ENCODE measurements at places on chromosomes 1 and 21.

- no peak for DNase-seq
Measured at GRCh38 chr21:28588997-28589396, 403.7 kb downstream of the LTN1 start.

- peak; percentile 48 for DNase-seq
Measured at GRCh38 chr1:117594261-117594990, 11.4 kb upstream of the TENT5C start.

DNA sequence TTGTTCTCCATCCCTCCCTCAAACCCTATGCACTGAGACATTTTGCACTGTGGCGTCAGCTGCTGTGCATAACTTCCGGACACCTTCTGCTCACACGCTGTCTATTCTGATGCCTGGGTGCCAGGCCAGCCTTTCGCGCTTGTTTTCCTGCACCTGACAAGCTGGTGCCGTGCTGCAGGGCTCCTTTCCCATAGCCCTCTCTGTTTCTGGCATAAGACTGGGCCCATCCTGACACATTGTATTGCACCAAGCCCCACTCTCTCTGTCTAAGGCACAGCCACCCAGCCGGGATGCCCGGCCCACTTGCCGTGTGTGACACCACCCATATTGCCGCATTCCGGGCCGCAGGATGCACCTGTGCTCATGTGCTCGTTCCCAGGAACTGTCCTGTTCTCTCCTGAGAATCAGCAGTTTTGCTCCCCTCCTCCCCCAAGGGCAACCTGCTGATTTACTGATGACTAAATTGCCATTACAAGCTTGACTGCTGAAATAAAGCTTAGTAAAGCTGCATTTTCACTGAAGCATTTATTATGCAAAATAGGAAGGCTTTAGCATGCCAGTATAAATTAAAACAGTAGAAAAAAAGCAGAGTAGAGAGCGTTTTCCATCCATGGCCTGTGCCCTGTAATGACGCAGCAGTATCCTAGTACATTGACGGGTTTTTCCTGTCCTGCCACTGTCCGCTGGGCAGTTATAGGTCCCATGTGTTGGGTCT lies 88.0 kb downstream of the CD247 start:
- no peak for DNase-seq

GRCh38 chr1:178490967-178491366 lies 5.8 kb downstream of the CLEC20A start:
- DNase-seq = no peak

DNA sequence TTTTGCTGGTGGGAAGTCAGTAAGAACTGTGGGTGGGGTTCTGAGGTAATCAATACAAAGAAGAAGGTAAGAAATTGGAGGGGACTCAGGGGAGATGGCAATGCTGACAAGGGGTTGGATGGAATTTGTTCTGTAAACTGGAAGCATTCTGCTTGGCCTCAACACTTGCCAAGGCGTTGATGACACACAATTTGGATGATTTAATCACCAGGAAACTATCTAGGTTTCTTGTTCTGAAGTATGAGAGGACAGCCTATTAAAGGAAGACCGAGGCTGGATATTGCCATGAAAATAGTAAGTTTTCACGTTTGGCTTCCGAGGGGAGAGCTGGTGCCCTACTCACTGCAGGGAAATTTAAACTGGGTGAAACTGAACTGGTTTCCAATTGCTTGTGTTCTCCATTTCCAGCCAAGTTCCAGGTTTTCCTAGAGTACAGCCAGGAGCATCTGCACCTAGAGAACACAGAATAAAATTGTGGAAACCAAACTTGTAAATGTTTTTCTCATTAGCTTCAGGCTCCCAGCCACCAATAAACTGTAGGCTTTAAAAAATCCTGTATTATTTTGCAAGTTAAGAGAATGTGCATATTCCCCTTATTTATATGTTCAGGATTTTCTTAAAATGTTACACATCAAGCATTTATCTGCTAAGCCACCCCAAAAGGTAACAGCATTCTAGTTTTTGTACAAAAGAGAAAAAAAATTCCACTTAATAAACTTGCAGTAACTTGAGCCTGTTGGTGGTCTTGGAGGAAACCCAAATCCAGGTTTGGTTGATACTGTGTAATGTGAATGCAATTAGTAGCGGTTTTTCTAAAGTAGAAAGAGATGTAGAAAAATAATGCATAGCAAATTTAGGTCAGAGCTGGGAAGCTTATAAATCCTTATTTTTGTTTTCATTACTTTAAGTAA lies 53.8 kb downstream of the ROR1 start:
- DNase-seq = no peak

DNA sequence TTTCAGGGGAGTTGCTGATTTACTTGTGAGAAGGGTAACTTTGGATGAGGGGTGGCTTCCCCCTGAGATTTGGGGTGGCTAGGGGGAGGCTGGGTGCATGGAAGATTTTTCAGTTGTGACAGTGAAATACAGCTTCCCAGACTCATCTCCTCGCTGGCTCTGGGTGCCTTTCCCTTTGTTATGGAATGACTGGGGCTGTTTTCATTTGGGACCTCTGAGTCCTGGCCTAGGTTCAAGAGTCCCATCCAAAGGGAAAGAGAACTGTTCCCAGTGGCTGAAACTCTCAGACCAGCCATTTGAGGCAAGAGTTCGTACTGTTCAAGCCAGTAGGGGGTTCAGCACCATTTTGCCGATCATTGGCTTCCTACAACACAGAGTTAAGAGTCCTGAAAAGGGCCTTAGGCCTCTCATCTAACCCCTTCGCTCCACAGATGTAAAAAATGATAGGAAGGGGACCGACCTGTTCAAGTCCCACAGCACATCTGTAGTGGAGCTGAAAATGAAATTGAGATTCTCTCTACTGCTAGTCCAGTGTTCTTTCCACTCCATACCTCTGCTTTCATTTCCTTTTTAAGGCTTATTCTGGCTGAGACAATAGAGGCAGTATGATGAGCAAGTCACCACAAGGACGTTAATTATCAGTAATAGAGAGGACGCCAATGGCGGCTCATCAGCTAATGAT lies 958 bp downstream of the DDR2 start:
- no peak for DNase-seq

GRCh38 chr1:163442895-163443294 lies 121.1 kb downstream of the NUF2 start:
- DNase-seq = no peak

- DNase-seq = no peak
Measured at GRCh38 chr1:28517649-28517999, 11.8 kb downstream of the RCC1 start.

DNA sequence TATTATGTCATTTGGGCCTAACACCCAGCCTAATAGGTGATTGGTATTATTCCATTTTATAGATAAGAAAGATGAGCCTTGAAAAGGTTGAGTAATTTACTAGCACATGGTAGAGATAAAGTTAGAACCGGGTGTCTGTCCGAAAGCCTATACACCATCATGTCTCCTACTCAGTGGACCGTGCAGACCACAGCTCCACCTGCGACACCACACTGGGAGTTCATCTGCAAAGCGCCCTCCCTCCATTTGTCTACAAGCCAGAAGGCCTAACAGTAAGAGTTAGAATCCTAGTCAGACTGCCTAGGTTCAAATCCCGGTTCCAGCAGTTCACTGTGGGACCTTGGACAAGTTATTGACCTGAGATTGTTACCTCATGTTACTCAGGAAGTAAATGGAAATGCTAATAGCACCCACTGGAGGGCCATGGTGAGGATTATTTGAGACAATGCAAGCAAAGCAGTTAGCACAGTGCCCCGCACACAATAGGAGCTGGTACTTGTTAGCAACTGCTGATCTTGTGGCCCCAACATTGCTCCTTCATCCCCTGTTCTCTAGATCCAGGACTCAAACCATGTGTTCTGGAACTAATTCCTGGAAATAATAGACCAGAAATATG lies 20.5 kb downstream of the ARMH1 start:
- no peak for DNase-seq

GRCh38 chr1:67294836-67295617 lies 12.6 kb upstream of the IL12RB2 start:
- no peak for DNase-seq
